CD4-positive, alpha-beta T cell treated with Interleukin-15 for 4 hours (primary cell): ENCODE measurements at places on chromosomes 3 and 15.

DNA sequence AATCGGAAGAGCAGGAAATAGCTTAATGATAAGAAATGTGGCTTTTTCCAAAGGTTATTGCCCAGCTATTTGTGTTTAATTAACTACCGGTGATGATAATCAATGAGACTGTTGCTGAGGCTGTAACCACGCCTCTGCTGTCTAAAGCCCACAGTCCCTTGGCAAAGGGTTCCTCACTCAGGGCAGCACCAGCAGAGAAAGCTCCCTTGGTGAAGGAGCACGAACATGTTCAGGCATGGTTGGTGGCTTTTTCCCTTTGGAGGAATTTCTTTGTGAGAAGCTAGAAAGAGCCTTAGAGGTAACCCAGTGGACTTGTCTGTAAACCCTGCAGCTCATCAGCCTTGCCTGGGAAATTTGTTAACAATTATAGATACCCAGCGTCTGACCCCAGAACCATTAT lies 7.5 kb upstream of the ST6GAL1 start:
- DNase-seq: no peak

- no peak for DNase-seq
Measured at GRCh38 chr3:20406611-20407011, 220.6 kb upstream of the SGO1 start.

GRCh38 chr3:165254812-165255211 lies 58.6 kb upstream of the SLITRK3 start:
- DNase-seq: no peak

GRCh38 chr15:68126396-68126795 lies 72.3 kb downstream of the PIAS1 start:
- no peak for DNase-seq

DNA sequence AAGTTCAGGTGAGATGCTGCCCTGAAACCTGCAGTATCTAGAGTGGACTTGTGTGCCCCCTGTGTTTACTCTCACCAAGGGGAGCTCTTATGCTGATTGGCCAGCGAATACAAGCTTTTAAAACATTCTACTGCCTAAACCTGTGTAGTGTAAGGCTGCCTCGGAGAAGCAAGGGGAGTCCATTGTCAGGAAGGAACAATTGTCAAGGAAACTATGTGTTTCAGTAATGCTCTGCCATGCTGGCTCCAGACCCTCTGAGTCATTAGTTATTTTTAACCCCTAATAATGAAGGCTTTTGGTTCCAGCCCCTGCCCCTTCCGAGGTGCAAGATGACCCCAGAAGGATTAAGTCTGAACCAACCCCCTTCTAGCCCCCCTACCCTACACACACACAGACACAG lies 66.1 kb upstream of the CHMP2B start:
- no peak for DNase-seq

DNA sequence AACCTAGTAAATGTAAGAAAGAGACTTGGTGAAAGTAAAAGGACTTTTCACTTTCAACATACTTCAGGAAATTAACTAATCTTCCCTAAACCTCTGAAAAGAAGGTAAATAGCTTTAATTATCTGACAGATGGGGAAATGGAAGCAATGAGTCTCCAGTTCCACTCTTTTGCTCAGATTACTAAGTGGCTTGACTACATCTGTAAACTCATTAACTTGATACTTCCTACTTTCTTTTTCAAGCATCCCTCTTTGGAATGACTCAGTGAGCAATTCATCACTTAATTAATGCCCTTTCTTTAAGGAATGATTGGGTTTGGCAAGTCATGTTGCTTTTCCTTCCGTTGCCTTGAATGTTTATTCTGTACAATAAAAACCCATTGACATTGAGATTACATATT lies 234.2 kb downstream of the GRM7 start:
- no peak for DNase-seq

- DNase-seq: no peak
Measured at GRCh38 chr3:47323431-47324277, 40.9 kb downstream of the KLHL18 start.

DNA sequence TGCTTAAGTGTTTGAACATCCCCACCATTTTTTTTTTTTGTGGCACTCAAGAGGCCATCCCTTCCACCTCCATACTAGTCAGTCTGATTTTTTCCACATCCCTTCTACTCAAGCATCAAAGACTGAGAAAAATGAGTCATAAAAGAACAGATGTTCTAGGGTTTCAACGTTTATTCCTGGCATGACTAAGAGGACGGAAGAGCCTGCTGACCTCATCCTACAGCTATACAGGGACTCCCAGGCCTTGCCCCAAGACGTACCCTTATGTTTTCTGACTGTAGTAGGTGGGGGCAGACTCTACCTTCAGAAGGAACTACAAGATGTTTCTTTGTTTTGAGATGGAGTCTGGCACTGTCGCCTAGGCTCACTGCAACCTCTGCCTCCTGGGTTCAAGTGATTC lies 3.3 kb upstream of the ITPKA start:
- no peak for DNase-seq

DNA sequence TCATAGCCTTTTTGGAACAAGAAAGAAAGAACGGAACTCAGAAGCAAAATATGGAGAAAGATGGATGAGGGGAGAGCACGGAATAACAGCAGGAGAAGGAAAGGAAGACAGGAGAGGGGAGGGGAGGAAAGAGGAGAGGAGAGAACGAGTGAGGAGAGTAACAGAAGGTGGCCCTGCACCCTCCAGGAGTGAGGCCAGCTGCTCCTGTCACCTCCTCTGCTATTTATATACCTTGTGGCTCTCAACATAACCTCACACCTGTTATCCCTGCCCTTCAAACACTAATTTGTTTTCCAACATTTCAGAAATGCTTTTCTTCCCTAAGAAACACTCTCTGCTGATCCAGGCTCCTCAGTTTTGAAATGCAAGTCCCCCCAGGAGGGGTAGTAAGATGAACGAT lies 53.4 kb upstream of the ATP2B2 start:
- no peak for DNase-seq

DNA sequence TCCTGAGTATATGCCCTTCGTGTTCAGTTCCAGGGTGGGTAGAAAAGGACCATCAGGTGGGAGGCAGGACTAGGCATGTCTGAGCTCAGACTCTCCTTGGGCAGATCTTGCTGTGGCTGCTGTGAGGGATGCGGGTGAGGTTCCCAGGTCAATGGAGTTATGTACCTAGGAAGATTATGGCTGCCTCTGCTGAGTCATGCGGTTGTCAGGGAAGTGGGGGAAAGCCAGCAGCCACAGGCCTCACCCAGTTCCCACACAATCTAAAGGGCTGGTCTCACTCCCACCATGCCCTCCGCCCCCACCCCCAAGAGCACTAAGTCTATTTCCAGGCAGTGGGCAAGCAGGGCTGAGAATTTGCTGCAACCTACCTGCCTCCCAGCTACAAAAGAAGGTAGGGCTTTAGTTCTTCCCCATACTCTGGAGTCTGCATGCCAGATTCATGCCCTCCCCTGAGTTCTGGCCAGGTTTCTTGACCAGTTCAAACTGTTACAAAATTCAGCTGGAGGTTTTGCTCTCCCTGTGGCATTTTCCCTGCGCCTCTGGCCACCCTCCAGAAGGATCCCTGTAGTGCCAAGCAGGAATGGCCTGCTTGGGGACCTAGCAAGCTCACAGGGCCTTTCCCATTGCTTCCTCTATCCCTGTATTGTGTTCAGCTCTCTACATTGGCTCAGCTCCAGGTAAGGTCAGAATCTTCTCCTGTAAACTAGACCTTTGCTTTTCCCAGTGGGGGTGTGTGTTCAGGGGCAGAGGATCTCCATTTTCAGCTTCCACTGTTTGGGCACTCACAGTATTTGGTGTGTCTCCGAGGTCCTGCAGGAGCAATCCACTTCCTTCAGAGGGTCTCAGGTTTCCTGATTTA lies 12.7 kb upstream of the TMCO5A start:
- DNase-seq: no peak

GRCh38 chr3:2372306-2372705 lies 273.6 kb downstream of the CNTN4 start:
- no peak for DNase-seq

DNA sequence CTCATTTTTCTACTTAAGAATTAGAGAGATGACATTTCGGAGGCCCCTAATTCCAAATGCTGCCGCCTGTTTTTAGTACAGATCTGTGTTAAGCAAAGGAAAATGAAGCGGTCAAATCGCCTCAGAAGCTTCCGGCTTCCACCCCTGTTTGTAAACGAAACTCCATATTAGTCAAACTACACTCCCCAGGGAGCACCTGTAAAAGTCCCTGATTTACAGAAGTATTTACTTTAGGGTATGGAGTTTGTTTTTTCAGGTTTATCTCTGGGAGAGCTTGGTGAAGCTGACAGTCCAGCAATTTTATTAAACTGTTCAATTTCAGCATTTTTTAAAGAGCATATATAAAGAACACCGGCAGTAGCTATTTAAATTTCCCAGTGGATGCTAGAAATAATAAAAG lies 319.8 kb downstream of the FHIT start:
- no peak for DNase-seq

- DNase-seq: peak; percentile 13
Measured at GRCh38 chr3:172808969-172809546, 58.5 kb downstream of the ECT2 start.

DNA sequence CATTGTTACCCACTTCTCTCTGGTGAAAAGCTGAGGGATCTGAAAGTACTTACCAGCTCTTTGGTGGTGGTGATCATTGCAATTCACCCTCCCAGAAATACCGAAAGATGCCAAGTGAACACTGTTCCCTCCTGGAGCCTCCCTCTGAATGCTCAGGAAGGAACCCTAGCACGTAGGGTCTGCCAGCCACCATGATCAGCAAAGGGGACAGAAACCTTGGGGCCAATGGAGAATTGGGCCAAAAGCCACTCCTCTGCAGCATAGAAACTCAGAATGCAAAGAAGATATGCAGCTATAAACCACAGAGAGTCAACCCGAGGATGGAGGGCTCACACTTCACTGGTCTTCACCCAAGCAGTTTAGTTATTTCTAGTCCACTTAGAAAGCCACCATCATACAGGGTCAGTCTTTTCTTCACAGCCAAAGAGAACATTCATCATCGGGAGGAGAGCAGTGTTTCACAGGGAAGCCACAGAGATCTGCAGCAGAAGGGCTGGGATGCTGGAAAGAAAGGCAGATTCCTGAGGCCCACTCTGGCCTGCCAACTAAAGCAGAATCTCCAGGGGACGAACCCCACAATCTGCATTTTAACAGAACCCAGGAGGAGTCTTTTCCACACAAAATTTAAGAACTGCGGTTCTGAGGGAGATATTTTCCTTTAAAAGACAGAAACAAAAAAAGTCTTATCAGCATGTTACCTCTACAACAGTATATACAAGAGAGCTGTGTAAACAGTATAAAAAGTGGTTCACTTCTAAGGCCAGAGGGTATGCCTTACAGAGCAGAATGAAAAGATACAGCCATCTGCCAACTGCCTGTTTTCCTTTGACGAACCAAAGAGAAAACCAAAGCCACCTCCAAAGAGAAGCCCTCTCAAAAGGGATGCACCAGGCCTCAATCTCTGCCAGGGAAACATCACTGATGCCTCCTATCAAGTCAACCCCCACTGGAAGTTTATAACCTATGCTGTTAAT lies 11.3 kb downstream of the TBC1D2B start:
- DNase-seq: no peak

DNA sequence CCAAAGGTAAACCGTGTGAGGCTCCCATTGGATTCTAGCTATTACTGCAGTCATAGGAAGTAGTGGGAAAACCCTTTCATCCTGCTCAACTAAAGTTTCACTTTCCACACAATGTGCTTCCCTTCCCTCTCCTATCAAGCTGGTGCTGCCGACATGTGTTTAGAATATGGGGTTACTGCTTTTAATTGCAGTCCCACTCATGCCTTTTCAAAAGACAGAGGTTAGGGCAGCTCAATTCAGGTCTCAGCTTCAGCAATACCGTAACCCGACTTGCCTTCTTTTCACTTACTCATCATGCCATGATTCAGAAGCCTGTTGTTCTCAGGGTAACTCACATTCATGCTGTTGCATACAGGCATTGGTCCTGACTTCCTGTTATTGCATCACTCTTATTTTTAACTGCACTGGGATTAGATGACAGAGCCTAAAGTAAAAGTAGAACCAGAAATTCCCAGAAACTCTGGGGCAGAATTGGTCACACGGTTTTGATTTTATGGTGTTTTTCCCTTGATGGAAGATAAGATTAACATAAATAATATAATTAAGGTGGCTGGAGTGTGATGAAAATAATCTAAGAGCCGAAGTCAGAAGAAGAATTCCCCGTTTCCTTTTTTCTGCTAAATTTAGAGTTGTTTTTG lies 45.7 kb downstream of the C2CD4B start:
- peak; percentile 60 for DNase-seq

DNA sequence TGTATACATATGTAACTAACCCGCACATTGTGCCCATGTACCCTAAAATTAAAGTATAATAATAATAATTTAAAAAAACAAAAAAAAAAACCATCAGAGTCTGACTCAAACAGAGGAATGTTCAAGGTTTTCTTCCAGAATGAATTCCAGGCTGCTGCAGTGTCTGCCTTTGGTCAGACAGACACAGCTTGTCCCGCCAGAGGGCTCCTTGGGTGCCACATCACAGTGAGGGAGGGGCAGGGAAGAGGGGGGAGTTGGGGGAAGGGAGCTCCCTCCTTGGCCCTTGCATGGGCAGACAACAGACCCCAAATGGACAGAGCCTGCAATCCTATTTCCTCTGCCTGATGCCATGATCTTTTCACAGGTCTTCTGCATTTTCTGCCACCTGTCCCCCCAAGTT lies 36.5 kb downstream of the ITGB5 start:
- no peak for DNase-seq

GRCh38 chr3:183222631-183223235 lies 30.3 kb upstream of the B3GNT5 start:
- no peak for DNase-seq

GRCh38 chr3:43018246-43018645 lies 39.1 kb downstream of the GASK1A start:
- DNase-seq: no peak

GRCh38 chr3:191143224-191143623 lies 55.8 kb upstream of the OSTN start:
- DNase-seq: no peak

GRCh38 chr3:45562027-45562426 lies 32.5 kb upstream of the LIMD1 start:
- DNase-seq: no peak

DNA sequence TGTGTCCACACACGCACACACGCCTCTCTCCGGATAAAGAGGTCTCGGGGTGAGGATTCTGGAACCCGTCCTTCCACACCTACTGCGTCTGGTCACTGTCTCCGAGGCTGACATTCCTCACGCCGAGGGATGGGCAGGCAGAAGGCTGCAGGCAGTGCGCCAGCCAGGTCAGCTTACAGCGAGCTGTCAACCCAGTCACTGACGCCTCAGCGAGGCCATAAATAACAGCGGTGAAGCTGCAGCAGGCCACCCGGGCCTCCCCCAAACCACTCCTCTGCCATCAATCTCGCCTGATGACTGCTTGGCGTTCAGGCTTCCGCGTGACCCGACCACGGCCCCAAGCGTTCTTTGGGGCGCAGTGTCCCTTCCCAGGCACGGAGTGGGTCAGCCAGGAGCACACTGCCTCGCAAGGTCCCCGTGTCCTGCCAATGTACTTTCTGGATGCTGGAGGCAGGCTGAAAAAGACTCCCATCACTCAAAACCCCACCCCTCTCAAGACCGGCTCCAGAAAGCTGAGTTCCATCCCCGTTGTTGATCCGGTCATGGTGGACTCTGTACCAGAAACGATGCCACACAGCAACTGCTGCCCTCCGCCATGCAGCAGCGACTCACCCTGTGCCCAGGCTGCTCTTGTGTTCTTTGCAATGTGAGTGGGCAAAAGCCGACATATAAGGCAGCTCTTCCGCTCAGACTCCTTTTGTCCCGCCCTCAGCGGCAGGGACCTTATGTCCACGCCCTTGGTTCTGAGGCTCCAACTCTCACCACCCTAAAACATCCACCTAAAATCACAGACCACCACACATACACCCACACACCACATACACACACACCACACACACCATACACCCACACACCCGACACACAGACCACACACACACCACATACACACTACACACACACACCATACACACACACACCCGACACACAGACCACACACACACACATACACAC lies 27.1 kb downstream of the CPN2 start:
- DNase-seq: peak; percentile 22
